GOT3 (cell line): ENCODE measurements at places on chromosomes 7 and 10.

GRCh38 chr10:30853066-30853465 lies 178.6 kb downstream of the ZNF438 start:
- DNase-seq: no peak

DNA sequence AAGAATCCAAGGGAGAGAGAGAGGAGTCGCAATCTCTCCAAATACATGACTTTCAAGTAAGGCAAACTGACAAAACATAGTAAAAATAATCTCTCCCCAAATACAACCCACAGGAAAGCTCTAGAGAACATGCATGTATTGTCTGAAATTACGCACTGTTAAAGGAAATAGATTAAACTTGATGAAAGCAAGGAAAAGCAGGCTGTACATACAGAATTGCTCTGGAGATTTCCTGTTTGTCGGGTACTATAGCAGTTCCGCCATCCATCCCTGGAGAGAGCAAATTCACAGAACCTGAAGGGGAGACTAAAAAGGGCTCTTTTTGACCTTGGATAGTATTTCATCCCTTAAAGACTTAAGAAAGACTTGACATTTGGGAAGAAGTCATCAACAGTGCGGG lies 170.2 kb upstream of the BET1 start:
- no peak for DNase-seq

DNA sequence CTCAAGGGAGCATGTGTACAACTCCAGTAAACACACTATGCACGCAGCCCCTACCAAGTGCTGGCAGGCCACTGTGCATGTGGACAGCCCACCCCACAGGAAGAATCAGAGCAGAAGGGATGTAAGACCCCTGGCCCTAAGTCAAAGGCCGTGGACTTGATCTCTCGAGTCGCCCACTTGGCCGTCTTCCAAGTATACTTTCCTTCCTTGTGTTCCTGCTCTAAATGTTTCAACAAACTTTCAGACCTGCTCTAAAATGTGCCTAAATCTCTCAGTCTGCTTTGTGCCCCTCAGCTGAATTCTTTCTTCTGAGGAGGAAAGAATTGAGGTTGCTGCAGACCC lies 21.1 kb upstream of the NOM1 start:
- DNase-seq: no peak

GRCh38 chr7:114710499-114710898 lies 211.4 kb upstream of the MDFIC start:
- no peak for DNase-seq

GRCh38 chr10:65827359-65827758 lies 1098.5 kb upstream of the LRRTM3 start:
- DNase-seq: no peak

GRCh38 chr10:104339469-104340110 lies 1.3 kb upstream of the ITPRIP start:
- no peak for DNase-seq

- no peak for DNase-seq
Observed at GRCh38 chr7:2497500-2498336, 21.5 kb upstream of the GRIFIN start.

- no peak for DNase-seq
Observed at GRCh38 chr10:101219946-101220451, 9.3 kb downstream of the LBX1 start.

- DNase-seq: no peak
Observed at GRCh38 chr7:1590476-1590875, 20.6 kb upstream of the PSMG3 start.

DNA sequence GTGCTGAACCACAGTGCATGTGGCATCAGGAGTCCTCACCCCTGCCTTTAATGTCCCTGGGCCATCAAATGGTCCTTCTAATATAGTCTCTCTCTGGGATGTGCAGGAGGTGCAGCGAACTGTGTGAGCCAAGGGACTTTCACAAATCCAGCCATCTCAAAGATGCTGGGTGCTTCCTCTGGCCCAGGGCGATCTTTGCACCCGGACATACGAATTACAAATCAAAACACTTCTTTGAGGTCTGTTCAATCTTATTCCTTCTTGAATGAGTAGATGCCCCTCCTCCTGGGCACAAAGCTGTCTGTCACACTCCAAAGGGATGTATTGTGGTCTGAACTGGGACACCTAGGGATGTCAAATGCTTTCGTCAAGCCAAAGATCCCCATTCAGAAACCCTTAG lies 60.6 kb downstream of the VSTM4 start:
- no peak for DNase-seq

GRCh38 chr10:72274213-72274729 lies 547 bp downstream of the DDIT4 start:
- no peak for DNase-seq

DNA sequence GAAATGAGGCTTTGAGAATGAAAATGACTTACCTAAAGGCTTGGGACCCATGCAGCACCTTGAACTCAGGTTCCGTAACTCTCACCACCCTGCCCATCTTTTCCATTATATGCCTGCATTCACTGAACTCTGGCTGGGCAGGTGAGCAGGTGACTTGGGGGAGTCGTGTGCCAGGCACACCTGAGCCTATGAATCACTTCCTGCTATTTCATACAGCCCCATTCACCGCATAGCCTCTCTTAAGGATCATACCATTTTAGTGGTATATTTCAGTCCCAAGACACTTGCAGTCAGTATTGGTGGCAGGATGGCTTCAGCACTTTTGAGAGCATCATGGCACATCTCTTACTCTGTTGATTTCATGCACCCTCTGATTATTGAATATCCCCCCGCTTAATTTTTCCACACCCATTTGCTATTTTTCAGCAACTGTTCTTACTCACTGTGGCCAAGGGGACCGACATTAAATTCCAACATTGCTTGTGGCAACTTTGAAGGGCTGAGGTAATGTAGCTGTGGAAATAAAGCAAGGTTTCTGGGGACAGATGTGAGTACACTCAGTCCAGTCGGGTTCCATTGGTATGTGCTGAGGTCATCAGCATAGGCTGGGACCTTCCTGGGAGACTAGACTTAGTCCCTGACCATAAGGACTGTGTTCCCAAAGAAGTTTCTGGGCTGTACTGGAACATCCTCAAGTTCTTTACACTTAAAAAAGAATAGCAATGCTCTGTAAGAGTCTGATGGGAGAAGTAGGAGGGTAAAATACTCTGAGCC lies 39.8 kb upstream of the ZNF438 start:
- no peak for DNase-seq

DNA sequence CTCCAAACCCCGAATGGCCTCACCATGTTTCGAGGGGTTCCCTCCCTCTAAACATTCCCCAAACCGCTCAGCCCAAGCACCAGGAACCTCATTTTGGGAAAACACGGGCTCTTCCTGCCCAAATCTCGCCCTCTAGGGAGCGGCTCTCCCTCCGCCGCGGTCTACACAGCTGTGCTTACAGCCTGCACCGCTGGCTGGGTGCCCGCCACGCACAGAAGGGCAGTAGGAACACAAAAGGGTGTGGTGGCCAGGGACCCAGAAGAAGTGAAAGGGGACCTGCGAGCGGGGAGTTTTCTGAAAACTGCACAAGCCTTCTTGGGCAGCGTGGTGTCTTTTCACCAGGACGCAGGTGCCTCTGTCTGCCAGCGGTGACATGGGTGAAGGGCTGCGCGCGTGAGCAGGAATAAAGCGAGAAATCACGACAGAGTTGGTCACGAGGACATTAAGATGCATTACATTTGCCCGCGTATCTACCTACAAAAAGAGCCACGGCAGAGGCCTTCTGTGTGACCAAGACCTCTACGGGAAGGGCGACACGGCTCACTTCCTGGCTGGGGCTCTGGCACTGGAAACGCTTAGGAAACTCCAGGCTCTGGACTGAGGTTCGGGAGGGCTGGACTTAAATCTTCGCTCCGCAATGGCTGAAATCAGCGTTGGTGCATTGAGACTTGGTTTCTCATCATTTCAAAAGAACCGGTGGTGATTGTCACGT lies 171.7 kb downstream of the LSM5 start:
- no peak for DNase-seq

GRCh38 chr7:131231381-131232220 lies 96.1 kb upstream of the MKLN1 start:
- DNase-seq: no peak

DNA sequence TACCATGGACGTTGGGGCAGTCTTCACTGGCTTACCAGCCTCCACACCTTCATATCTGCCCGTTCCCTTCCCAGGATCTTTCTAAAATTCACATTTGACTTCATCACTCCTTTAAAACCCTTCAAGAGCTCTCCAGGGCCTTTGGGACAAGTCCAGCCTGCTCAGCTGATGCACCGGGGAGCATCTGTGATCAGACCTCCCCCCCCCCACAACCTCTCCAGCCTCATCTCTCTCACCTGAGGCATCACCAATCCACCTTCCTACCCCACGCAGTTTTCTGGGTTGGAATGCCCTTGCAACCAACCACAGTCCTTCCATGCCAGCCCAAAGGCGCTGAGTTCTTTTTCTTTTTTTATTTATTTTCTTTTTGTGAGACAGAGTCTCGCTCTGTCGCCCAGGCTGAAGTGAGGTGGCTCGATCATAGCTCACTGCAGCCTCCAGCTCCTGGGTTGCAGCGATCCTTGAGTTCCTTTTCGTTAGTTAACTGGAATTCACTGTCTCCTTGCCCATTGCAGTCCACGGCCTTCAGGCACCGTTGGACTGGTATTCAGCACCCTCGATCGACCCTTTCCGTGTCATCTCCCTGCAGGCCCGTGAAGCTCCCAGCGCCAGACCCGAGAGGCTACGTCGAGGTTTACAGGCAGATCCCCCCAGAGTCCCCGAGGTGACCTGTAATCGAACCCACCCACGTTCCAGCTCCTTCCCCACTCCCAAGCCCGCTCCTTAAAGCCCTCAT lies 654 bp downstream of the ALKBH4 start:
- DNase-seq: no peak

GRCh38 chr10:24331457-24331856 lies 122.5 kb downstream of the KIAA1217 start:
- no peak for DNase-seq

- DNase-seq: no peak
Observed at GRCh38 chr7:106254525-106255116, 30.2 kb downstream of the NAMPT start.

DNA sequence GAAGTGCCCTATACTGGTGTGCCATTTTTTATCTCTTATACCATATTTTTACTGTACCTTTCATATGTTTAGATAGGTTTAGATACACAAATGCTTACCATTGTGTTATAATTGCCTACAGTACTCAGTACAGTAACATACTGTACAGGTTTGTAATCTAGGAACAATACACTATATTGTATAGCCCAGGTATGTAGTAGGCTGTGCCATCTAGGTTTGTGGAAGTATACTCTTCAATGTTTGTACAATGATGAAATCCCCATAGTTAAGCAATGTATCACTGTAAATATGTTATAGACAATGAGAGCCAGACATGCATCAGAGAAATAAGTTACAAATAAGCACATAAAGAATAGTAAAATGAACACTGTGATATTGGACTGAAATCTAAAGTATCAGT lies 109.1 kb downstream of the IQUB start:
- DNase-seq: no peak

DNA sequence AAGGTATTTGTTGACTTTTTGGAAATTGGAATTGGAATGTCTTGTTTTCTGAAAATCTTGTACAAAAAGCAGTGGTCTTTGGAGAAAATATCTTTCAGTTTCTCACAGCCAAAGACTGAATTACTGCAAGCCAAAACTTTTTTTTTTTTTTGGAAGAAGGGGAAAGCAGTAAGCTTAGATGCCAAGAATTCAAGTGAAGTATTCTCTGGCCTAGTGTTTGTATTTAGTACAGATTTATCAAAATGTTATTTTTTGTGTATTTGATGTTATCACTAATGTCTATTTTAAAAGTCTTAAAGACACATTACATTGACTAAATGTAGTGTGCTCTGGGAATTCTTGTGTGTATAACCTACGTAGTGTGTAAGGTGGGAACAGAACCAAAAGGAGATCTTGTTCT lies 6.2 kb downstream of the TET1 start:
- DNase-seq: no peak

- no peak for DNase-seq
Observed at GRCh38 chr10:98267894-98268693, at the start of gene LOXL4. Gene LOXL4, minus strand, starts transcription at chr10:98268194. Its CDS starts 5,175 bp downstream, at chr10:98263019.

DNA sequence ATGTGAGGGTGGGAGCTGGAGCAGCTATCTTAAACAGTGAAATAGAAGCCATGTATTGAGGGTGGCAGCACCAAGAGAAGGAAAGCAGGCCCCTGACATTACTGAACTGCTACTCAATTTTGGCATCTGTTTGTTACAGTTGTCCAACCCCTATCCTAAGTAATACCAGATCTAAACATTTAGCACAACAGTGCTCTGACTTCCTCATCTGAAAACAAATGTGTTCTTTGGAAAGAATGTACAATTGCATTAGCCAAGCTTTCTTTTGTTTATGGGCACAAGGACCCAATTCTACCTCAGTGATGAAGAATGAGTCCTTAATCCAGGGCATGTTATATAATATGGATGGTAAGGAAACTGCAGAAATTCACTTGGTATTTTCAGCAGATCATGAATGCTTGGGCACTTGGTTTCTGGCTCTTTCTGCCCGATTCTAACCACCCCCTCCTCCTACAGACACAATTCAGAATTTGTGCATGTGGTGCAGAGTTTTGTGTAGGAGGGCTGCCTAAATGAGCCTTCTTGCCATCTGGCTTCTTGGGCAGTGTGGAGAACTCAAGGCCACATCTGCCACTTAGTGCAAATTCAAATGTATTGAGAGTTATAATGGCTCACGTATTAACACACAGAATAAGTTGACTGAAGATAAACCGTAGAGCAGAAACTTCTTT lies 36.9 kb upstream of the KMT2E start:
- no peak for DNase-seq

DNA sequence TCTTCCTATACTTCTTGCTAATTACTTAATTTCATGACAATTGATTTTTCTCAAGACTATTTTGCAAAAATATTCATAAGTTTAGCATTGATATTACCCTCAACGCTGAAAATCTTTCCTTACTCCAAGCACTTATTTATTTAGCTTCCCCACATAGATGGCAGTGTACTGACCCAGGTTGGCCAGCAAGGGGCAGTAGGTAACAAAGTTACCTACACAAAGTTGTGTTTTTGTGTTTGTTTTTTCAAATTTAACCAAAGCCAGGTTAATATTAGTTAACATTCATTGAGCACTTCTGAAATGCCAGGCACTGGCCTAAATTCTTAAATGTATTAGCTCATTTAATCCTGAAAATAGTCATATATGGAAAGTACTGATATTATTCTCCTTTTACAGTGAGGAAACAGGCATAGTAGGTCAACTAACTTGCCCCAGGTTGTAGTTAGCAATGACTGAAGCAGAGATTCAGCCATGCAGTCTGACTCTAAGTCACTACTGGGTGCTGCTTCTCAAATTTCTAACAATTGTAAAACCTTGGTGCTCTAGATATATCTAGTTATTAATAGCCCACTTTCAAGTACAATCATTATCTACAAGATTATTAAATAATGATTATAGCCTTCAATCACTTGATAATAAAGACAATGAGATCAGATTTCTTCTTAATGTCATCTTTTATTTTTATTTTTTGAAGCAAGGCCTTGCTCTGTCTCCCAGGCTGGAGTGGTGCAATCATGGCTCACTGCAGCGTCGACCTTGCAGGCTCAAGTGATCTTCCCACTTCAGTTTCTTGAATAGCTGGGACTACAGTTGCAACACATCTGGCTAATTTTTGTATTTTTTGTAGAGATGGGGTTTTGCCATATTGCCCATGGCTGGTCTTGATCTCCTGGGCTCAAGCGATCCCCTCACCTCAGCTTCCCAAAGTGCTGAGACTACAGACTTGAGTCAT lies 5.8 kb upstream of the GGCT start:
- no peak for DNase-seq
